Aorta (tissue), 5 donors: ENCODE measurements at places on chromosomes 2 and 18. TPM values are rescaled to one million over a fixed set of nuclear protein-coding genes. Genes with fewer than 3 reads are reported as not detected.
A peak's percentile ranks its signal among the peaks of the same experiment; 100 is the strongest.

DNA sequence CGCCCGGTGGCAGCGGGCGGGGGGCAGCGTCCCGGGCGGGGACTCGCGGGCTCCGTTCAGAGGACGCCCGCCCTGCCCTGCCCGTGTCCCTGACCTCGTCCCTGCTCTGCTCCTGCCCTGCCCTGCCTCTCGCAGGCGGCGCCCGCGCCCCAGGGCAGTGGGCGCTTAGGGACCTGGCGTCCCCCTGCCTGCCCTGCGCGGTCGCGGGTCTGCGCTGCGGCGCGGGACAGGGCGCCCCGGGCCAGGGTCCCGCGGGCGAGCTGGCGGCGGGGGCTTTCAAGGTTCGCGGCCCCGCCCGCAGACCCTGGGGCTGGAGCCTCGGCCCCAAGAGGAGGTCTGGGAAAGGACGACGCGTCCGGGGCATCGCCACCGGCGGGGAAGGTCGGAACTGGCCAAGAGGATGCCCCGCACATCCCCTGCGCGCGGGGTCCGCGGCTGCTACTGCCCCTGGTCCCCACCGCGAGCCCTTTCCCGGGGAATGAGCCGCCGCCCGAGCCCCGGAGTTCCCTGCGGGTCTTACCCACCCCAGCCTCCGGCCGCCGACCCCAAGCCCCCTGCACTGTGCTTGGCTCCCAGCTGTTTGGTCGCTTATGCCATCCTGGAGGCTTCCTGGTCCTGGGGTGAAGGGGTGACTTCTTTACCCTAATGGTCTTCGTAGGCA lies 679 bp downstream of the RNF144A start:
- H3K36me3 ChIP-seq, result no peaks in the 10 kb centered on the region
- no peak overlapping the region for H3K27ac ChIP-seq
- peak overlapping the region; percentile 66 for H3K4me3 ChIP-seq
- H3K27me3 ChIP-seq, result no peaks in the 10 kb centered on the region
- DNase-seq, result no peak
- H3K4me1 ChIP-seq, result no peaks in the 10 kb centered on the region

MSTN gene
- total RNA-seq, result 0.81 TPM

GRCh38 chr2:44804406-44805265 lies 136.9 kb upstream of the SIX3 start:
- no peak overlapping the region for H3K4me3 ChIP-seq
- no peaks in the 10 kb centered on the region for H3K4me1 ChIP-seq
- DNase-seq, result no peak

GRCh38 chr2:188292348-188293239 lies 920 bp downstream of the GULP1 start:
- peak overlapping the region; percentile 20 for H3K4me3 ChIP-seq
- DNase-seq, result peak; percentile 92
- H3K27ac ChIP-seq, result peak overlapping the region; percentile 89
- H3K36me3 ChIP-seq, result no peaks in the 10 kb centered on the region

DNA sequence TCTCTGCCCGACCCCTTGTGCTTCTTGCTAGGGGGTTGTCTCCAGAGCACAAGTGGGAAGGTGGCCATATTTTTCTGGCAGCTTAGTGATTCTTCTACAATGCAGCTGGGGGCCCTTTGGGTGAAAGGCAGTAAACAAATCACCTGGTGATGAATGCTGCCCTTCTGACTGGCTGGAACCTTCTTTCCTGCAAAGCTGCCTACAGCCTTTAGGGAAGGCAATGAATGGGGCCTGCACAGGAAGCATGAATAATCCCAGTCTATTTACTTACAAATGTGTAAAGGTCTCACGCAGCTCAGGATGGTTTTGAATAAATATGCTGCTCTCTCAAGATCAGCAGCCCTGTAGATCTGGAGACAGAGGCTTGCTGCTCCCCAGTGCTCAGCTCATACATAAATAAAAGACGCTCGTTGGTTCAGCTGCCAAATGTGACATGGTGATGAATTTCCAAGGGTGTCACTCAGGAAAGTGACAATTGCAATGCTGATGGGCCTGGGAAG lies 289.2 kb downstream of the TDRD15 start:
- H3K4me1 ChIP-seq, result no peaks in the 10 kb centered on the region
- no peak for DNase-seq
- no peak overlapping the region for H3K4me3 ChIP-seq
- no peaks in the 10 kb centered on the region for H3K36me3 ChIP-seq
- no peak overlapping the region for H3K27ac ChIP-seq

- H3K27ac ChIP-seq, result no peak overlapping the region
- peaks cover 5% of the 10 kb centered on the region for H3K36me3 ChIP-seq
- DNase-seq, result no peak
- H3K4me3 ChIP-seq, result no peak overlapping the region
- H3K4me1 ChIP-seq, result no peaks in the 10 kb centered on the region
Observed at GRCh38 chr18:24443870-24444269, 16.6 kb upstream of the HRH4 start.
